ENCODE measurements at places on chromosomes 4 and X. TPM values are rescaled to one million over a fixed set of nuclear protein-coding genes. Genes with fewer than 3 reads are reported as not detected.

Gene RIPPLY1
- not detected for total RNA-seq

Gene GIMD1
- total RNA-seq: not detected

GRCh38 chr4:1192091-1192492, 19.7 kb upstream of the SPON2 start:
- no peak for DNase-seq

GRCh38 chr4:6123541-6123940, 76.8 kb downstream of the JAKMIP1 start:
- DNase-seq: no peak

Gene TLR2
- 1.4 TPM for total RNA-seq

GRCh38 chr4:119721878-119722277, 93.3 kb upstream of the PDE5A start:
- DNase-seq: no peak

Gene RAB41
- not detected for total RNA-seq

Gene RPL10
- 4,192 TPM for total RNA-seq

GRCh38 chr4:84937381-84937977, 29.0 kb downstream of the WDFY3 start:
- no peak for DNase-seq

DNA sequence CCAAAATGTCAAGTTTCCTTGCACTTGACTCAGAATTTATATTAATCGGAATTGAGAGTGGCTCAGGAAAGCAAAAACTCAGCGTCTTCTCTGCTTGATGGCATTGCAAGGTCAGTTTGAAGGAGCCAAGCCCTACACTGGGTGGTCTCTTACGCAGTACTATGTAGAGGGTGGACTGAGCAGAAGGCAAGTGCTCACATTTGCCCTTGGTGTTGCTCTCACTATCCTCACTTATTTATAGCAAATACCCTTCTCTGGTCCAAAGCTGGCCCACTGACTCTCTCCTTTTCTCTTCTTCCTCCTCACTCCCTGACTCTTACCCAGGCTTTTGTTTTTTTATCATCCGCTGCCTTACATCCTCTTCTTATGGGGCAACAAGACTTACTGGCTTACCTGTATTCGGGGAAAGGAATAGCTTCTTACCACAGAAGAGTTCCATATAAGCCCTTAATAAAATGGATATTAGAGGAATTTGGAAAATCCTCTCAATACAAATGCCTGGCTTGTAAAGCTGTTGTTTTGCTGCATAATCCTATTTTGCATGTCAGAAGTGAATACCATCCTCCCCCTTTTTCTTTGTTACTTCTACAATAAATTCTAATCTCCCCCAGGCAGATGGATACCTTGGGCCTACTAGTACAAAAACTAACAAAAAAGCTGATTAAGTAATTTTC, 24.8 kb upstream of the GATB start:
- no peak for DNase-seq

GRCh38 chr4:180571516-180572055, 1671.6 kb upstream of the TENM3 start:
- no peak for DNase-seq

- no peak for DNase-seq
These were observed 1514.8 kb downstream of the RPA4 start for GRCh38 chrX:98398542-98398941.

Gene ZNF157
- 0.17 TPM for total RNA-seq

DNA sequence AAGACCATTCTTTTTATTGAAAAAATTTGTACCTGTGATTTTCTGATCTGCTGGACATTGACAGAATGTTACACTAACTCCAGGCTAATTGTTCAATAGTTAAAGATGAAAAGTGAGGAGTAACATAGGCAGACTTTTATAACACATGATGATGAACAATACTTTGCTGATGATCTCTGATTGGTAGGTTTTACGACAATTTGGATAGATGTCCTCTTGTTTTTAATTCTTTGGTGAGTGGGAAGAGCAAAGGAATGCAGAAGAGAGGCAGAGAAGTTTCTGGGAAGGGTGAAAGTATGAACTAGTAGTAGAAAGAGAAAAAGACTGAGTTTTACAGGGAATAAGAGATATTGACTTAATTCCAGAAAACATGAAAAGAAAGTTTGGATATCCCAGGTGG, 267.3 kb upstream of the HAND2 start:
- no peak for DNase-seq

DNA sequence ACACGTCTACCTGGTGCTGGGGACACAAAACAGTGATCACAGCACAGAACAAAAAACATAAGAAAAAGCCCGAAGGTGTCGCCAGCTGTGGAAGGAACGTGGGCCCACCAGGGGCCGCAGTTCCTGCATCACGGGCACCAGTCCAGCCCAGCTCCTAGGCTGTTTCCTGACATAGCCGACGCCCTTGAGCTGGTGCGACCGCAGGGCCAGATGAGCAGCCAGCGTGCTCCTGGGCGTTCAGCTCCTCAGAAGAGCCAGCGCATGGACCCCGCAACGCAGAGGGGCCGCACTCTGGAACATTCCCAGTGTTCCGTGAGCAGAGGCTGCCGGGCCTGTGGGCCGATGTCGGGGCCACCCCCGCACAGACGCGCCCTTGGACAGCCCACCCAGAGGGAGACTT, 44.1 kb downstream of the GAK start:
- no peak for DNase-seq

GRCh38 chr4:98166025-98166730, 22.9 kb upstream of the STPG2 start:
- DNase-seq: no peak

DNA sequence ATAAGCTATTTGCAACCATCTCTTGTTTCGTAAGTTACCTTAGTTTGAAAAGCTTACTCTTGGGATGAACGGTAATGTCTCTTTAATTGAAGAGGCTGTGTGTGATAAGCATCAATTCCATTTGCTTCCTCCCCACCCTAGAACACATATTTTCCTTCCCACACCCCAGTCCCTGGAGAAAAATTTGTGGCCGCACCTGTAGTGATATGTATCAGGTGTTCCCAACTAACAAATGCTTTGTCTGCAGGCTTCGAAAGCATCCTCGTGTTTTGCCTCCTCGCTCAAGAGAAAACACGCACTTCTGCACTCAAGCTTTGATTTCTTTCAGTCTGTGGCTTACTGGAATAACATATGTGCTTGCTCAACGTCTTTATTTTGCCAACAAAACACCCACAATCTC, 143.8 kb upstream of the OTUD4 start:
- DNase-seq: no peak

DNA sequence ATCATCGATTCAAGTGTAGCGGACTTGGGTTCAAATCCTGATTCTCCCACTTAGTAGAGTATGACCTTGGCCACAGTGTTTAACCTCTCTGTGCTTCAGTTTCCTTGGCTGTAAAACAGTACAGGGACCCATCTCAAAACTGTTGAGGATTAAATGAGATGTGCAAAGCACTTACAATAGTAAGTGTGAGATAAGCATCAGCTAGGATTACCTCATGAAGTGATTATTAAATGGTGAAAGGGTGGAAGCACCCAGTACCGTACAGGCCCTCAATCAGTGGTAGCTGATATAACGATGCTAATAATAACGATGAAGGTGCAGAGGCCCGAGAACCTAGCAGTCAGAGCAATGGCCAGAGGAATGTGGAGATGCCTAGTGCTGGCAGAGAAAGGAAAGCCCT, 45.1 kb downstream of the PRPS1 start:
- no peak for DNase-seq

Gene NEK1
- total RNA-seq: 22.9 TPM

DNA sequence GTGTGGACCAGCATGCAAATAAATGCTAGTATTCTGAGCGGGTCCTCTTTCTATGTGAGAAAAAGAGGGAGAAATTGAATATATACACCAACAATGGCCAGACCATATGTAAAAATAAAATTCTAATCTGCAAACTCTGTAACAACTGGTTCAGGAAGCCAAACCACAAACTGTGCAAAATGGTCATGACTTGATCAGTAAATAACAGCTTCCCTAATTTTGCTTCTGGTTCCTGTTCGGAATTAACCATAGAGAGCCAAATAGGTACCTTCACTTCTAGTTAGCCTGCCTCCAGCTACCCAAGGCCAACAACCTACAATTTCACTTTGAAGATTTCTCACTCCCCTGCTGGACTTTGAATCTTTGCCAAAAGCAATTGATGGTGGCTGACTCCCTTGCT, 1313.2 kb downstream of the ADGRL3 start:
- DNase-seq: no peak

DNA sequence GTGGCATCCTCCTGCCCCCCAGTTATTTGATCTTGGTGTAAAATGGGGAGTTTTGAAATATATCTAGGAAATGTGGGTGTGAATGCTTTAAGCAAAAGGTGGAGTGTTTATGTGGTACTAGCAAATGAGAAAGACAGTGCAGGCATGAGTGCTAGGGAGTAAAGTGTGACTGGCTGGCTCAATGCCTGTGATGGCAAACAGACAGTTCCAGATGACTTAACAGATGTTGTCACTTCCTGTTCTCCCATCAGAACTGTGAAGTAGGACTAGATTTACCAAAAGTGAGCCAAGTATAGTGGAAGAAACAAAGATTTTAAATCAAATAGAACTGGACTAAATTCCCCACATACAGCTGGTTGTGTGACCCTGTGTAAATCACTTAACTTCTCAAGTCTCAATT, 8.4 kb upstream of the AMOT start:
- no peak for DNase-seq

DNA sequence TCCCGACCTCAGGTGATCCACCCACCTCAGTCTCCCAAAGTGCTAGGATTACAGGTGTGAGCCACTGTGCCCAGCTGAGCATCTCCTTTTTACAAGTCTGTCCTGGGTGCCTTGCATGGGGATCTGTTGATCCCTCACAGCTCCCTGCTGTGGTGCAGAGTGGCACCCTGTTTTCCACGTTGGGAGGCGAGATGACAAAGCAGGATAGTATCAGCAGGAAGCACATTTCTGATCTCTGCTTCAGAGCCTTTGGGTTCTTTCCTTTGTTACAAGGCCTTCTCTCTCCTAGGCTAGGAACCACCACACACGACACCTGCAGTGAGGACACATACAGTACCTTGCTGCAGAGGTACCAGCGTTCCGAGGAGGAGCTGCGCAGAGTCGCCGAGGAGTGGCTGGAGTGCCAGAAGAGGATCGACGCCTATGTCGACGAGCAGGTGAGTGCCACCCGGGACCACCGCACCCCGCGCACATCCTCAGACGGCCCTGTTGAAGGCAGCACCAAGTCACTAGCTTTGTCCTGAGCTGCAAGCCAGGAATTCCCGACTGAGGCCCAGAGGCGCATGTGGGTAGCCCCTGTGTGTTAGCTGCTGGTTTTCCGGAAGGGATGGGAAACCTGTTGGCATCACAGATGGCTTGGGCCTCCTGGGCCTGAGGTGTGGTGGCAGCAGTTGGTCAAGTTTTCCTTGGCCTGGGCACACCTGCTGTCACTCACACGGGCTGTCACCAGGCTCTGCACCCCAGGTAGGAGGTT, 109.6 kb downstream of the TNIP2 start:
- no peak for DNase-seq

Gene TRIM2
- 3.8 TPM for total RNA-seq

GRCh38 chr4:153267890-153268289, 63.6 kb downstream of the TRIM2 start:
- DNase-seq: no peak

Gene SFRP2
- not detected for total RNA-seq

Gene CXCL8
- total RNA-seq: 0.52 TPM

Gene RASSF6
- not detected for total RNA-seq

GRCh38 chrX:103877571-103877970, 45.5 kb upstream of the RAB9B start:
- DNase-seq: no peak

GRCh38 chrX:9710332-9710731, 55.3 kb downstream of the GPR143 start:
- DNase-seq: no peak

Gene NDUFB11
- 50.3 TPM for total RNA-seq

Gene LANCL3
- total RNA-seq: 0.35 TPM

Gene TLL1
- not detected for total RNA-seq

Gene MPP1
- total RNA-seq: 12.9 TPM

GRCh38 chr4:47750788-47751187, 87.1 kb downstream of the CORIN start:
- DNase-seq: no peak

Gene PPP2R2C
- not detected for total RNA-seq

DNA sequence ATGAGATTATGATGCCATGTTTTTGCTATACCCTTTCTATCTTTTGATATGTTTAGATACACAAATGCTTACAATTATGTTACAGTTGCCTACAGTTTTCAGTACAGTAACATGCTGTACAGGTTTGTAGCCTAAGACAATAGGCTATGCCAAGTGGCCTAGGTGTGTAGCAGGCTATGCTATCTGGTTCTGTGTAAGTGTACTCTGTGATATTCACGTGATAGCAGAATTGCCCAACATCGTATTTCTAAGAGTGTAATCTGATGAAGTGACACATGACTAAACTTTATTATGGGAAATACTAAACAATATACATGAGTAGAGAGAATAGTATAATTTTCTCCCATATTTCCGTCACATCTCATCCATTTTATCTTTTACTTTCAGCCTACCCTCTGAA, 97.0 kb downstream of the CLDN22 start:
- DNase-seq: no peak

- DNase-seq: no peak
These were observed 70.4 kb downstream of the ELOVL6 start for GRCh38 chr4:110128029-110128428.
